ENCODE measurements at places on chromosomes 12 and 14.

GRCh38 chr12:65568517-65568916 lies 255.8 kb upstream of the HMGA2 start:
- no peak for DNase-seq

GRCh38 chr12:58529897-58530741 lies 390.2 kb downstream of the LRIG3 start:
- DNase-seq, result no peak

- no peak for DNase-seq
These were observed 80.6 kb downstream of the PRKAB1 start for GRCh38 chr12:119748497-119748896.

DNA sequence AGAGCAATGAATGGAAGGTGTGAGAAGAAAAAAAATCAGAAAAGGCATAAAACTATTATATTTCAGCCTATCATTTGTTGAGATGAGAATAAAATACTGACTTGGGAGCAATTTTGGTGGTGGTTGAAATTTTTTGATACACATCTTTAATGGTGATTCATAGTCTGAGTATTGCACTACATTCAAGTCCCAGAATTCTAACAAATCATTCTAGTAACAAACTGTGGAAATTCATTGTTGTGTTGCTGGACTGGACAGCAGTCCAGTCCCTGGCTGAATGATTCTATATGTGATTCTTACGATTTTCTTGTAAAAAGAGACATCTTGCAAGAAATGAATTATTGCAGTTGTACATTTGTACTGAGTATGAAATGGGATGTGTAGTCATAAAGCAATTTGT lies 268.6 kb downstream of the TRHDE start:
- DNase-seq, result no peak

GRCh38 chr12:1117970-1118563 lies 127.0 kb downstream of the ERC1 start:
- DNase-seq, result peak; percentile 81

DNA sequence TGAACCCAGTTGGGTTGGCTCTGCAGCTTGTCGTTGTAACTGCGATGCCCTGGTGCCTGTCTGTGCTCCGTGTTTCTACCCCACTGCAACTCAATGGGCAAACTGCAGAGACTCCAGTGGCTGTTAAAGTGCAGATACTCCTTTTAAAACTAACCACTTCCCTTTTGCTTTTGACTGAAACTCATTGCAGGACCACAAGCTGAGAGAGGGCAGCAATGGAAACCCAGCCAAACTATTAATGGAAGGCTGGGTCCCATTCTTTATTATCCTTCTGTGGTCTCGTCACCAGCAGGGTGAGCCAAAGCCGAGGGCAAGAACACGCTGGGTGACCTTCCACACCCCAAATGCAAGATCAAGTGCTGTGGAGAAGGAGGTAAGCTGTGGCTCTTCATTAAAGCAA lies 910.4 kb downstream of the VRK1 start:
- DNase-seq, result no peak

DNA sequence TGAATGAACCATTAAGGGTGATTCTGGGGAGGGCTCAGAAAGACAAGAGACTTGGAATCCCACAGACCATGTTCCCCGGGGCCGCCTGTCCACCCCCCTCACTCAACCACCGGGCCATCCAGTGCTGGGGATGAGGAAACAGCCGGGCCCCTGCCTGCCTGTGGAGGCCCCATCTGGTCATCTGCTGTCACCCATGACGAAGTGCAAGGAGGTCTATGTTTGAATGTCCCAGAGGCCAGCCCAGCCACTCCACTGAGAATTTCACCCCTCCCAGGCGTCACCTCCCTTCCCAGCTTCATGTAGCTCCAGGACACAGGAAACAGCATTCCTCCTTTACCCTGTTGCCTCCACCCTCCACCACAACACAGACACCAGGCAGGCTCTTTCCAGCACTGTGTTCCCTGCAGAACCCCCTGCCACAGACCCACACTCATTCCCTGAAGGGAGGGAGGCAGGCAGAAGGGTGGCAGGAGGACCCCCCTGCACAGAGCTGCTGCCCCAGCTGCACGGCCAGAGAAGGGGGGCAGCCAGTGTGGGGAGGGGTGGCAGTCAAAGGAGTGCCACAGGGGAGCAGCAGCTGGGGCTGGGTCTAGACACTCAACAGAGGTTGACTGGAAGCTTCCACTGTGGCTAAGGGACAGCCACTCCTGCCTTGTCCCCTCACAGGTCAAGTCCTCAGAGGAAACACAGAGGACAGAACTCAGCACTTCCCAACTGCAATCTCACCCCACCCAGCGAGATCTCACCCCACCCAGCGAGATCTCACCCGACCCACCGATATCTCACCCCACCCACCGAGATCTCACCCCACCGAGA lies 50.3 kb upstream of the PPP2R5C start:
- DNase-seq, result no peak

DNA sequence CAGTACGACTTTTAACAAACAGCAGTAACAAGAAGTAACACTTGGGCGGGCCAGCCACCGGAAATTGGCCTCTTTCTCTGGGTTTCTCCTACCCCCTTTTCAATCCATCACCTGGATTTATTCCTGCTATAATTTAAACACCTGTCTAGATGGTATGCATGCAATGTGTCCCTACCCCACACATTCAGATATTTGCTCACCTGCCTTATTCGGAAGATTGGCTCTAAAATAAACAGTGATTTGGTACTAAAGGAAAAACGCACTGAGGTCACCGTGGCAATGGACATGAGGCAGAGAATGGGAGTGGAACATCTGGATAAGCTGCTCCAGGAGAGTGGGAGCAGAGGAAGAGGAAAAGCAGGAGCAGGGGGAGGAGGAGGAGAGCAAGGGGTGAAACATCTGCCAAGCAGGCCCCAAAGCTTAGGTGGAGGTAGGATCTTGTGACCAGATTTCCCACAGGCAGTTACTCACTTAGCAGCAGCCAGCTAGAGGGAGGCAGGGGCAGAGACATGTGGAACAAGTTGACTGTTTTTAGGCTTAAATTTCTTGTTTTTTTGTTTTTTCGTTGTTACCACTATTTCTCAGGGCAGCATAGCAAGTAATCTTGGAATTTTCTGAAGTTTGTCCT lies 150.9 kb downstream of the TTLL5 start:
- DNase-seq, result no peak

All from cerebellar cortex (tissue), 1 donor.